A172 (cell line): ENCODE measurements at places on chromosomes 7 and 10.

GRCh38 chr10:78991187-78991586 is 77.6 kb upstream of the ZMIZ1 start:
- peak; percentile 49 for DNase-seq

GRCh38 chr10:17307123-17307522 is 79.1 kb downstream of the VIM start:
- DNase-seq: no peak

- no peak for DNase-seq
Measured at GRCh38 chr10:84177541-84178141, 4.0 kb downstream of the GPR15LG start.

DNA sequence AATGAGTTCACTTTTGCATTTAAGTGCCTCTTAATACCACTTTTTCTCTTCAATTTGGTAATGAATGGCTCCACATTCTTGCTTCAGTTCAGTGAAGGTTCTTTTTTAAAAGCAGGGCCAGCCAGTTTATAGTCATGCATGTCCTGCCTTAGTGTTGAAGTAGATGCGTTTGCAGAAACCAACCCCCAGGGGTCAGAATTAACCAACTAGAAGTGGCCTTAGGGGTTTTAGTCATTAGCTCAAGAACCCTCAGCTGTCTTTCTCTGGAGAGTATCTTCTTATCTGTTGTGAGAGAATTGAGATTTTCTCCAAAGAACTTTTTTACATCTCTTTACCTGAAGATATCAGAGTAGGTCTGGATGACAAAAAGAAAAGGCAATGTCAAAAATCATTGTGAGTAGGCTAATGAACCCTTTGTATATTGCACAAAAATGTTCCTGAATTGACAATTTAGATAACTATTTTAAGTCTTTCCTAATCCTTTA is 82.2 kb downstream of the PIK3CG start:
- DNase-seq: peak; percentile 72

- no peak for DNase-seq
Measured at GRCh38 chr10:31172925-31173324, 141.3 kb upstream of the ZNF438 start.
